ENCODE measurements at places on chromosomes 5 and 9.

DNA sequence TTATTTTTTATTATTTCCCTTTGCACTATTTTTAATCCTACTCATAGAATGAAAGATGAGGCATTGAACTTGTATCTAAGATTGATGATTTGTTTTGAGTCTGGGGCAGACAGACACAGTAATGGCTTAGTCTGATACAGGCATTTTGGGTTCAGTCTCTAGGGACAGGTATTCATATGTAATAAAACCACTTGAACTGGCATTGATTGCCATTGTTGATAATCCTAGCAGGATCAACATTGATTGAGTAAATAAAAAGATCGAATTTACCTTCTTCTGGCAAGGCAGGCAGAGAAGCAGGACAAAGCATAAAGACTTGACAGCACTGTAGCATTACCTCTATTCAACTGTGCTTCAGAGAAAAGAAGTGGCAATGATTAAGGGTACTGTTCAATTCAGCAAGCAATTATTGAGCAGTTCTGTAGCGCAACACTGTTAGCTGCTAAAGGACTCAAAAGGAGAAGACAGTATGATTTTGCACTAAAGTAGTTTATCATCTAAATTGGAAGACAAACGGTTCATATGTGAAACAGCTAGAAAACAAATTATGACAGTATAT, 144.4 kb downstream of the COMMD10 start:
- no peak for DNase-seq

DNA sequence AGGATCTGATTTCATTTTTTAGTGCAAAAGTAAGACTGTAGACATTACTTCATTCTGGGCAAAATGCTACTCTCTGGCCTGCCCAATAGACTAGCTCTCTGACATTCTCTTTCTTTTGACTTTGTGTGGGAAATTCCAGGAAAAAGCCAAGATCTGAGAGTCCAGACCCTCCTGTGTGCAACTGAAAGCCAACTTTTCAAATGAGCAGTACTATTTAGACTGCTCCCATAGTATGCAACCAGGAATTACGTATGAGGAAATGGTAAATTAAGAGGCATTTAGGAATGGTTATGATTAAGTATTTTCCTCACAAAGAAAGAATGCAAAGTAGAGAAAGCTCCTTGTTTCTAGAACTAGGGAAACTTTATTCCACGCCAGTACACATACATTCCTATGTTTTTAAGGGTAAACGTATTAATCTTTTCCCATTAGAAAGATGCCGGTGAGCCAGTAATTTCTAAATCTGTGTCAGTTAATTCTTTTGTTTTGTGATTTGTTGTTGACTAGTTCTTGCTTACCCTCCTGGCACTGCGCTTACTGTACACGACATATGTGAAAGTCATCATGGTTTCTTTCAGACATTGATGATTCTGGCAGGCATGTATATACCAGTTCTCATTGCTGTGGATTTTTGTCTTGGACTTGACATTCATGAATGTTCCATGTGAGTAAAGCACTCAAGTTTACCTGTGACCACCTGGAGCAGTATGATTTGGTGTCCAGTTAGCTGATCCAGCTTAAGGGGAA, 56.0 kb downstream of the AOPEP start:
- DNase-seq = no peak

- peak; percentile 60 for DNase-seq
Measured at GRCh38 chr9:96674906-96675538, 19.9 kb upstream of the PRXL2C start.

GRCh38 chr9:28032268-28032590, 458.9 kb upstream of the C9orf72 start:
- no peak for DNase-seq

DNA sequence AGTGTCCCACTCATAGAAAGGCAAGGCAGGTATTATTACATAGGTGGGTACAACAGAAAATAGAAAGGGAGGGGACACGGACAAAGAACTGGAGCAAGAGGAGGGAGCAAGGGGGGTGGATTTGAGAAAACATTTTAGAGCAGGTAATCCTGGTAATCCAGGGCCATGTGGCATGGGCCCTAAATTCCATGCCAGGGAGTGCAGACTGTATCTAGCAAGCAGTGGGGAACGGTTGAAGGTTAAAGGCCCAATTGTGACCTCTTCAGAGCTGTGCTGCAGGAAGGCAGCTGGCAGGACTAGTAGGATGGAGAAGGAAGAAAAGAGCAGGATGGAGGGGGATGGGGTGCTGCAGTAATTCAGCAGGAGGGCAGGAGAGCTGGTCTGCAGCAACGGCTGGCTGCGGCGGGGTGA, 75.2 kb downstream of the PDE6A start:
- DNase-seq = no peak

GRCh38 chr5:160843240-160843639, 8.8 kb downstream of the ATP10B start:
- DNase-seq = no peak

GRCh38 chr5:6461793-6462650, 13.4 kb downstream of the UBE2QL1 start:
- no peak for DNase-seq

GRCh38 chr9:91814753-91815152, 135.3 kb downstream of the ROR2 start:
- no peak for DNase-seq

DNA sequence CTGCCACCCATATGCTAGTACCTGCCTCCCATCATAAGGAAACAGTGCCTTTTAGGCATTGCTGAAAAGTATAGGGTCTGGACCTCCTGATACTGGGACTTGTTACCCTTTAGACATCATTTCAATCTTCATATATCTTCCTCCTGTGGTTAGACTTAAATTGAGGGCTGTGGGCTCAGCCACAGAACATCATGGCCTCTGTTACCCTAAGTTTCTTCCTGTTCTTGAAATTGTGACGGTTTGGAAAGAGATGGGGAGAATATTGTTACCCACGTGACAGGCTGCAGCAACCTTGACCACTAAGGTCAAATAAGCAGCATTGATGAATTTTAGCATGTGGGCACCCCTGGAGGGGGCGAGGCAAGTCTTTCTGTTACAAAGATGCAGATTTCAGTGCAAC, 87.7 kb downstream of the PDE8B start:
- no peak for DNase-seq

- peak; percentile 77 for DNase-seq
Measured at GRCh38 chr5:135977375-135977928, 22.7 kb upstream of the LECT2 start.

DNA sequence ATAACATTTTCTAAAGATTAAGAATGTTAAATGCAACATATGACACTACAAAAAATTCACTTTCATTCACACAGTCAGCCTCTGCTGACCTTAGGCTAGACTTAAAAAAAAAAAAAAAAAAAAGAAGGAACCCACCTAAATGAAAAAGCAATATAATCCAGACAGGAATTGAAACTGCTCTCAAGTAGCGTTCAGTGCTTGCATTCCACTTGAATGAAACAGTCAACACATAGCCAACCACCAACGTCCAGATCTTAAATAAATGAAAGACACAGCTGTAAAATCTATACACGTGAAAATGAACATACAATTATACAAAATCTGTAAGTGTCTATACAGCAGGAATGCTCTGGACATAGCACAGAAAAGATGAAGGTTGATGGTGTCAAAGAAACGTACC, 11.4 kb downstream of the TMEM245 start:
- DNase-seq = no peak

GRCh38 chr5:122638581-122638980, 136.3 kb upstream of the SNX2 start:
- DNase-seq = no peak

- no peak for DNase-seq
Measured at GRCh38 chr5:170538096-170538465, 34.3 kb downstream of the KCNIP1 start.

DNA sequence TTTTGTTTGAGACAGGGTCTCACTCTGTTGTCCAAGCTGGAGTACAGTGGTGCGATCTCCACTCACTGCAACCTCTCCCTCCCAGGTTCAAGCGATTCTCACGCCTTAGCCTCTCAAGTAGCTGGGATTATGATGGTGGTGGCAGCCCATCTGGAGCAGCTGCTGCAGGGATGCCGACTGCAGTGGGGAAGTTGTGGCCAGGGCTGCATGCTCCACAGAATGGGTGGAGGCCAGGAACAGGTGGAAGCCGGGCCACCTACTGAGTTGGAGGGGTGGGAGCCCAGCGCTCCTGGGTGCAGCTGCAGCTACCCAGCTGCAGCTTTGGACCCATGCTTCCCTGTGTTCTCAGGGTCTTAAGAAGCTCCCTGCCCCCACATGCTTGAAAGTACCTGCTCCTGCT, 99.7 kb downstream of the SCAI start:
- no peak for DNase-seq

GRCh38 chr9:69931340-69931739, 110.7 kb downstream of the CFAP95 start:
- peak; percentile 8 for DNase-seq

DNA sequence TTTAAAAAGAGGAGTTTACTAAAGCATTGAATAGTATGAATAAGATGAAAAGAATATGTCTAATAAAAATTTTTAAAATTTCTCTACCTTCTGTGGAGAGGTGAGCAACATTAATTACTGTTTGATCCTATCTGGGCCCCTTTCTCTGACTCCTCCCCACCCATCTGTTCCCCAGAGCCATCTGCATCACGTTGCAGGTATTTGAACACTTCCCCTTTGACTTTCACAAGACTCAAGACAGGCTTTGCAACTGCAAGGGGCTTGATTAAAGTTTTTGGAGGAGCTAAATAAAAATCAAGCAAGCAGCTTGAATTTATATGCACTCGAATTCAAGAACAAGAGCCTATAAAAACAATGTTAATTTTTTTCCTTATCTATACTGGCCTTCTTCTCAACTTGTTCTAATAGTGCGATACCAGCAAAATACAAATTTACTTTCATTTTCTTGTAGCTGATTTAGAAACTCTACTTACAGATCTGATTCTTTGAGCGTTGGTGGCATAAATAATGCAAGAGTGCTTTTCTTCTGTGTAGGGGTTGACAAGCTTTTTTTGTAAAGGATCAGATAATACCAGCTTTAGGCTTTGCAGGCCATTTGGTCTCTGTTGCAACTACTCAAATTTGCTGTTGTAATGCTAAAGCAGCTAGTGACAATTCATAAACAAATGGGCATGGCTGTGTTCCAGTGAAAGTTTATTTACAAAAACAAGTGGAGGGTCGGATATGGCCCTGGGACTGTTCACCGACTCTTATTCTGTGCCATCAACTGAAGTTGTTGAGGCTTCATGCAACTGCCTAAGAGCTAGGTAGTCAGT, 21.2 kb downstream of the TXNDC8 start:
- DNase-seq = no peak

GRCh38 chr9:4146293-4146692, 153.6 kb downstream of the GLIS3 start:
- no peak for DNase-seq

DNA sequence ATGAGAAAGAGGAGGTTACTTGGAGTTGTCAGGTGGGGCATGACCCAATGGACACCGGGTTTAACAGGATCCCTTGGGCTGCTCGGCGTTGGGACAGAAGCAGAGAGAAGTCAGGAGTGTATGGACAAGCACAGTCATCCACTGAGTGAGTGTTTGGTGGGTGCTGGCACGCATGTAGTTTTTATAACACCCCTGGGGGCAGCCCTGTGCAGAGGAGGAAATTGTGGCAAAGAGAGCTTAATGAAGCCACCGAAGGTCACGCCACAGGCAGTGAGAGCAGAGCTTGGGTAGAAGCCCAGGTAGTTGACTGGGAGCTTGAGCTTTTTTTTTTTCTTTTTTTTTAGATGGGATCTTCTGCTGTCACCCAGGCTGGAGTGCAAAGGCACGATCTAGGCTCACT, 43.2 kb upstream of the IER5L start:
- no peak for DNase-seq

GRCh38 chr5:146789712-146790653, 88.6 kb downstream of the PPP2R2B start:
- DNase-seq = no peak

- no peak for DNase-seq
Measured at GRCh38 chr9:116525611-116526010, 161.5 kb upstream of the TRIM32 start.

DNA sequence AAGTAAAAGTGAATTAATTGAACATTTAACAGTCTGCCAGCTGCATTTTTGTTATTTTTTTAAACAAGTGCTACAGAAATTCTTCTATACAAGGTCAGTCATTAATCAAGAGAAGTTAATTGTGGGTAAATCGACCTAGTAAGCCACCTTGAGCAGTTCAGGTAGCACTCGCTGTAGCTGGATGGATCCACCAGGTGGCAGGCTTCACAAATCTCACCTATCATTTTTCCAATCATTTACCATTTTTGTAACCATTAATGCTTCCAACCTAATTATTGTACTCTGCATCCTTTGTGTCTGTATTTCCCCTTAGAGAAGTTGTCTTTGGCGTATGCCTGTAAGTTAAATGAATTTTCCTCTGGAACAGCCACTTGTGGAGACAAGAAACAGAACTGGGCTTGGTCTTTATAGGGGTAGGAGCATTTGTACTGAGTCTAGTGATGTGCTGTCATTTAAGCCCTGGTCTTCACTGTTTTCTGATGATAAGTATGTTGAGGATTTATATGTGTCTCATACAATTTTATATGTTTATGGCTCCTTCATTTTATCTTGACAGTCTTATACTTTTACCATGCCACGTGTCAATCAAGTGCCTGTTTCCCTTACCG, 39.5 kb downstream of the CD180 start:
- DNase-seq = peak; percentile 45

DNA sequence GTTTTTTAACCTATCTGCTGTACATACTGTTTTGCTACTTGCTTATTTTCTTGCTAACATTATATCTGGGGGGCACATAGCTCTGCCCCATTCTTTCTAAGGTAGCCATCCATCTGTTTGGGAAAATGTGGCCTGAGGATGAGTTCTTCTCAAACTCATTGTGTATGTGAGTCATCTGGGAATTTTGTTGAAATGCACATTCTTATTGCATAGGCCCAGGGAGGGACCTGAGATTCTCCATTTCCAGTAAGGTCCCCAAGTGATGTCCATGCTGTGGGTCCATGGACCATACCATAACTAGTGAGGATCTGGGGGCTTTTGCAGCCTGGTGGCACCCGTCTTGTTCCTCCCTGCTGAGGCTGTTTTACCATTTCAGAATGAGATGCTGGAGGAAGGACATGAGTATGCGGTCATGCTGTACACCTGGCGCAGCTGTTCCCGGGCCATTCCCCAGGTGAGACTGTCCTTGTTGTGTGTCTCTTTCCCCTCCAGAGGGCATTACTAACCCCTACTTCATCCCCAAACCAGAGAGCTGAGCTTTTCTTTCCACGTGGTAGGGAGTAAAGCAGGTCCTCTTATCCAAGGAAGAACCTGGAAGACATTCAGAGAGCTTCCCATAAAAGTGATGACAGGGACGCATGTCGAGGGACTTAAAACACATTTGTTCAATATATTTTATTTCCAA, 28.6 kb downstream of the CYFIP2 start:
- no peak for DNase-seq

GRCh38 chr5:179568721-179569120, 18.4 kb downstream of the RUFY1 start:
- no peak for DNase-seq

GRCh38 chr9:69339620-69340019, 14.6 kb downstream of the ENTREP1 start:
- DNase-seq = no peak

- DNase-seq = no peak
Measured at GRCh38 chr5:38707352-38708210, 138.2 kb upstream of the OSMR start.

DNA sequence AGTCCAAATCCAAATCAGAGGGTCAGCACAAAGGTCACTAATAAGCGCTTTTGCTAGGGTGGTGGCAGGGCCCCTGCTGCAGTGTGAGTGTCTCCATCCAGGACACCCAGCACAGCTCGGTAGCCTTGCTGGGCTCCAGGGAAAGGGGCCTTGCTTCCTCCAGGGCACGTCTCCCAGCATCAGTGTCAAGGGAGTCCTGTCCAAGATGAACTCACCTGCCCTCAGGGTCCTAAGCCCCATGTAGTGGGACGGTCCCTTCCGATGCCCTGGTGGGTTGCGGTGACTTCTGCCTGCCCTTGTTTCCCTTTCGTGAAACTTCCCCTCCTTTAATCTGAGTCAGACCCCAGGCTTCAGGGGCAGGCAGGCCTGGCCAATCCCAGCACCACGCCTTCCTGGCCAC, 101.7 kb downstream of the ZNF354C start:
- DNase-seq = no peak
